ENCODE measurements at places on chromosomes 4 and X.
A peak's percentile ranks its signal among the peaks of the same experiment; 100 is the strongest.

GRCh38 chr4:69773484-69773883, 13.1 kb upstream of the SULT1B1 start:
- no peak for DNase-seq

DNA sequence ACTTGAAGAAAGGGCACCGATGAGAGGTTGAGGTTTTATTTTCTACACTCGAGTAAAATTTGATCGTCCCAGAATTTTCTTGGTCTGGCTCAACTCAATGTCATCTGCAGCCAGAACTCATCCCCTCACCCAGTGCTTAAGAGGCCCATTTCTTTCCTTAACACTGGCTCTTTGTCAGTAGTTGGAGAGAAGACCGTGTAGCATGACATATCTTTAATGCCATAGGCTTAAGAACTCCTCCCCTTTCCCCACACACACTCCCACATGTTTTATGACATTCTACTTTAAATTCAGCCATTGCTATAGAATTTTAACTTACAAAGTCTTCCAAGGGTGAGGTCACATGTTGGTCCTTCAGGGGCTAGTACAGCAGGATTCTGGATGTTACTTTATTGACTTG, 44.2 kb upstream of the ZNF827 start:
- no peak for DNase-seq

DNA sequence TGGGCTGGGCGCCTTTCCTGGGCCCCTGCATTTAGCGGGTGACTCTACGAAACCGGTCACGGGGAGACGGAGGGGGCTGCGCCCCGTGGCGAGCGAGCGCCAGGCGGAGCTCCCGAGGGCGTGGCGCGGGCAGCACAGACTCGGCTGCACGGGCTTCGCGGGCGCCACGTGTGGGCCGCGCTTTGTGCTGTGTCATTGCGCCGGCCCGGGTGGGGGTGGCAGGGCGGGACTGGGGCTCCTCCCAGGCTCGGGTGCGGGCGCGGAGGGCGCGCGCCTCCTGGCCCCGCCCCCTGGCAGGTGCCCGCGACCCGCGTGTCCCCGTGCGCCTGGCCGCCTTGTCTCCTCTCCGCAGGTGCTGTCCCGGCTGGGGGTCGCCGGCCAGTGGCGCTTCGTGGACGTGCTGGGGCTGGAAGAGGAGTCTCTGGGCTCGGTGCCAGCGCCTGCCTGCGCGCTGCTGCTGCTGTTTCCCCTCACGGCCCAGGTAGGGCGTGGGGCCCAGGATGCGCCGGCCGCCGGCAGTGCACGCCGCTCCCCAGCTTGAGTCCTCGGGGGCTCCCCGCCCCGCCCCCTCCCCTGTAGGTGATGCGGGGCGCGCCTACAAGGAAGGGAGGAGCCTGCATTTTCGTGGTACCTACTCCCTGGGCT, 651 bp downstream of the UCHL1 start:
- peak; percentile 11 for DNase-seq

GRCh38 chr4:20735931-20736330, 35.7 kb downstream of the PACRGL start:
- no peak for DNase-seq

GRCh38 chrX:40074959-40075332, 22.8 kb downstream of the BCOR start:
- DNase-seq: no peak

DNA sequence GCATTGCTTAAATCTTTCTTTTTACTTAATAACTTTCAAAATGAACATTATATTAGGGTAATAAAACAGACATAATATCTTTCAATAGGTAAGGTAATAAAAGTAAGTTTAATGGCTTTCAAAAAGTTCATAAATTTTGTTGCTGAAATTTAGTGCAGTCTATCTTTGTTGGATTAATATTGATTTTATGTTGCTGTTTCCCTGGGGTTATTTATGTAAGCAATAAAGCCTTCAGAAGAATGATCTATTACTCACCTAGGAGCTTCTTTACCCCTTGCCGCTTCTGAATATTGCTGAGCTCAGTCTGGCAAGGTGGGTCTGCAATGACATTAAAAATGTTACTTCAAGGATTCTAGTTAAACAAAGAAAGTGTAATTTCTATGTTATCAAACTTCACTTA, 492.6 kb downstream of the SPOCK3 start:
- DNase-seq: no peak

DNA sequence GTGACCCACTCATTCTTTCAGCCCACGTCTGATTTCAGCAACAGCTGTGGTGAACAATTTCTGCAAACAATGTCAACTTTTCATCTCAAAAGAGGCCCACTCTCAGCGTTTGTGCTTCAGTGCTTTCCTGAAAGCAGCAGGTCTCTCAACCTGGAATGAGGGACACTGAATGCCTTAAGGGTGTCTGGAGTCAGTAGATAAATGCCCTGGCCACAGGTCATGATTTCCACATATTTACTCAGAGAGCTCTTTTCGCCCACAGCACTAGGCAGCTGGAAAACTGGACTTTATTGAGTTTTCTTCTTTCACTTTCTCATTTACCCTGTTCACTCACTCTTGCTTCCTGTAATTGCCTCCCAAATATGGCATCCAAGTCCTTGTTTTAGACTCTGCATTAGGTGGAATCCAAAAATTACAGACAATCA, 52.8 kb downstream of the NPFFR2 start:
- no peak for DNase-seq

DNA sequence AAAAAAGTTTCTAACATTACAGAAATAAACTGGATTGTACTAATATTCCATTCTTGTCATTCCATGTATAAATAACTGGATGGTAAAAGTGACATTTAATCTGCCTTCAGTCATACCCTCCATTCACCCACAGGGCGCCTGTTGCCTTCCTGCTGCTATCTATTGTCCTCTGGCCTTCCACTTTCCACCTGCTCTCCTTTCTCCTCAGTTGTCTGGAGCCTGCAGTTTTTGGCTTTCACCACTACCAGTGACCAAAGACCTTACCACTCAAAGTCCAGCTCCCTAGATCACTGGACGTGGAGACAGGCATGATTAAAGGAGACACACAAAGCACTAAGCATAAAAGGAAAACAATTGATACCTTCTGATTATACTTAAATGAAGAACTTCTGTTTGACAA, 46.2 kb upstream of the NHS start:
- no peak for DNase-seq

DNA sequence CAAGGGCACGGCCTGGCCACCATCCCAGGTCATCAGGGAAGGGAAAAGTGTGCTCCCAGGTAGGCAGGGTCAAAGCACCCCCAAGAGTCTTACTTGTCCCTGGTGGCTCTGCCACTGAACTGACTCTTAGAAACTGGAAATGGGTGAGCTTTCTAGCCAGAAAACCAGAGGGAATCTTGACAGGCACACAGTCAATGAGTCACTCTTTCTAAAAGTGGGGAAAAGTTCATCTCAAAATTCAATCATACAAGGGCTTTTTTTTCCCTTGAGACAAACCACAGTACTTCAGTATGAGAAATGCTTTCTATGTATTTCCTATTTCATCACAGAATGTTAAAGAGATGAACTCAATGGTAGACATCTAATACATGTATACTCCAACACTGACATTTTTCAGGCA, 12.5 kb downstream of the HPF1 start:
- no peak for DNase-seq

- DNase-seq: no peak
Measured at GRCh38 chr4:172813359-172813923, 355.2 kb upstream of the GALNT7 start.

DNA sequence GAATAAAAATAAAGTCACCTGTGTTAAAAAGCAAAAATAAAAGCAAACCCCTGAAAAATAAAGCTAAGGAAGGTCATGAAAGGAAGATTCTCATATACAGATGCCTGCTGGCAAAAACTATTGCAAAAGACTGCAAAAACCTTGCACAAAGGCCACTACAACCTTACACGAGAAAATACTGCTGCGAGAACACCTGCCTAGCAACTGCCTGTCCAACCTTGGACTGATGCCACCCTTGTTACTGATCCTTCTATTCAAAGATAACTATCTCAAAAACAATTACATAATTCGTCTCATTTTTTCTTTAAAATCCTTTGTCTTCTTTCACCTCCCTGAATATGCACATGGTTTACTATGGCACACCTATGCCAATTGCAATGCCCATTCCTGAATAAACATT, 49.6 kb downstream of the SLC2A9 start:
- no peak for DNase-seq

DNA sequence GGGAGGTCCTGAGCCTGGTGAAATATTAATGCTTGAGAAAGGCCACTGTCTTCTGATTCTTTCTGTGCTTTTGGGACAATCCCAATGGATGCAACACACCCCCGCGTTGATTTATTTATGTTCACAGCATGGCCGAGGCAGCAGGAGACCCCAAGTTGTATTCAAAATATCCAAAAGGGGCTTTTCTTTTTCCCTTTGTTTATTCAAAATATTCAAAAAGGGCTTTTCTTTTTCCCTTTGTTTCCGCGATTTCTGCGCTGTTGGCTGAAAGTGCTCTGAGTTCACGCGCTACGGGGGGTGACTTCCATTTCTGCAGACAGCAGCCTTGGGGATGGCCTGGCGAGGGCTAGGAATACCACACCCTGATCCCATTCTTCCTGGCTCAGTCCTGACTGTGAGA, 59.5 kb upstream of the PPP2R3B start:
- no peak for DNase-seq

- no peak for DNase-seq
Measured at GRCh38 chrX:132470831-132471230, 18.0 kb downstream of the MBNL3 start.

- no peak for DNase-seq
Measured at GRCh38 chrX:101230636-101231035, 11.1 kb downstream of the DRP2 start.

- DNase-seq: no peak
Measured at GRCh38 chrX:63475200-63475599, 124.1 kb upstream of the SPIN4 start.

DNA sequence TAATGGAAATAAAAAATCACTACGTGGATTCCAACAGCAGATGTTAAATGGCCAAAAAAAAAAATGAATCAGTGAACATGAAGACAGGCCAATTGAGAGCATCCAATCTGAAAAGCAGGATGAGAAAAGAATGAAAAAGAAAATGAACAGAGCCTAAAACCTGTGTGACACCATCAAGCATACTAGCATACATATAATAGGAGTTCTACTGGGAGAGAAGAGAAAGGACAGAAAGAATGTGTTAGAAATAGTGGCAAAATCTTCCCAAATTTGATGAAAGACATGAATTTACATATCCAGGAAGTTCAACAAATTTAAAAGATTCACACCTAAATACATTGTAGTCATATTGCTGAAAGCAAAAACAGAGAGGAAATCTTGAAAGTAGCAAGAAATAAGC, 76.4 kb downstream of the CCDC160 start:
- no peak for DNase-seq

- no peak for DNase-seq
Measured at GRCh38 chrX:54076903-54077302, 32.6 kb upstream of the PHF8 start.

DNA sequence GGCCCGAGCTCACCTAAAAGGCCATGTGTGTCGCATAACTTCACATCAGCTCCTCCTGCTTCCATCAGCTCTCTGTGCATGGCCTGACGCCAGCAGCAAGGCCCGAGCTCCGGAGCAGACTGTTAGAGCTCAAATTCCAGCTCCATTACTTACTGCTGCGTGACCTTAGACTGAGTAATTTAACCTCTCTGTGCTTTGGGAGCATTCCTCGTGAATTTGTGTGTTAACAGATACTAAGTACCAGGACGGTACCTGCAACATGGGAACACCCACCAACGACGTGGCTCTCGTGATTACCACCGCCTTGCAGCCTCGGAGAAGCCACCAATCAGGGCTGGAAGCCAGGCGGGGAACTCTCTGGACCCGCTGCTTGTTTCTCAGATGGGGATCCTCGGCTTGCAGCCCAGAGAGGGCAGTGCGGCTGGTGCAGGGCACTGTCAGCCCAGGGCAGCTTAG, 12.9 kb downstream of the LETM1 start:
- DNase-seq: no peak

- DNase-seq: no peak
Measured at GRCh38 chr4:56128213-56128612, 179.5 kb downstream of the CEP135 start.

- DNase-seq: no peak
Measured at GRCh38 chr4:87633243-87633642, 16.8 kb upstream of the DMP1 start.

DNA sequence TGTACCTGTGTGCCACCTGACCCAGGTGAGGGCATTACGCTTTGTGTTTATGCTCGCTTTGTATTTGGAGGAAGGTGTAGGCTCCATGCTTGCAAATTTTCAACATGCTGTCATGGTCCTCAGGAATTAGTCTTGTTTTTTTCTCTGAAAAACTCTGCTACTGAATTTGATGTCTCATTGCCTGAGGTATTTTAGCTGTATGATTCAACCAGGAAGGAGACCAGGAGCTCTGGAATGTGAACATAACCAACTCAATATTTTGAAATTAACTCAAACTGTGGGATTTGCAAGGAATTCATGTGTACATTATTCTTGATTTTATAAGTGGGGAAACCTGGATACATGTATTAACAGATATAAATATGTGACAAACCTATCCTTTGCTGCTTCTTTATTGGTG, 134.1 kb downstream of the SLC4A4 start:
- DNase-seq: no peak

- DNase-seq: no peak
Measured at GRCh38 chr4:48683784-48684666, 96.1 kb downstream of the FRYL start.

DNA sequence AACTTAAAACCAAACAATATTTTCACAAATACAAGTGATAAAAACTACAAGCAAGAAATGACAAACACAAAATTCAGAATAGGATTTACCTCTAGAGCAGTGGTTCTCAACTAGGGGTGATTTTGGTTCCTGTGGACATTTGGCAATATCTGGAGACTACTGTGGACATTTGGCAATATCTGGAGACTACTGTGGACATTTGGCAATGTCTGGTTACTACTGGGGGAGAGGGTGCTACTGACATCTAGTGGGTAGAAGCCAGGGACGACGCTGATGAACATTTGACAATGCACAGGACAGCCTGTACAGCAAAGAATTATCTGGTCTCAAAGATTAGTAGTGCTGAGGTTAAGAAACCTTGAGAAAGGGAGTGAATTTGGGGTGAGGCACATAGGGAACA, 169.8 kb downstream of the CLCN4 start:
- DNase-seq: no peak

DNA sequence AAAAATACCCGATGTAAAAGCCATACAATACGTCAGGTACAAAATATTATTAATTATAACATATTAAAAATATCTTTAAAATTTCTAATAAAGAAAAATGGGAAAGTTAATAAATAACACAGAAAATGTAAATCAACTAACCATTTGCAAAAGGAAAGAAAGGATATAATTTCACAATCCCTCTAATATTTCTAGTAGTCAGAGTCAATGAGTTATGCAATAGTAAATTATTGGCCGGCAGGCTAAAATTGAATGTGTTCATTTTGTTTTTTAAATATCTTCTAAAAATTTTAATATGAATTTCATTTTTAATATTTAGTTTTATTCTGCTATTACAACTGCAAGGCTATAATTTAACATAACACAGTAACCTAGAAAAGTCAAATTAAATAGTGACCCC, 155.7 kb downstream of the FBXW7 start:
- no peak for DNase-seq

Measured in CD8-positive, alpha-beta T cell (primary cell).